Right renal pelvis (tissue), 4 donors: ENCODE measurements at places on chromosomes 2 and 18. TPM values are rescaled to one million over a fixed set of nuclear protein-coding genes. Genes with fewer than 3 reads are reported as not detected.

DNA sequence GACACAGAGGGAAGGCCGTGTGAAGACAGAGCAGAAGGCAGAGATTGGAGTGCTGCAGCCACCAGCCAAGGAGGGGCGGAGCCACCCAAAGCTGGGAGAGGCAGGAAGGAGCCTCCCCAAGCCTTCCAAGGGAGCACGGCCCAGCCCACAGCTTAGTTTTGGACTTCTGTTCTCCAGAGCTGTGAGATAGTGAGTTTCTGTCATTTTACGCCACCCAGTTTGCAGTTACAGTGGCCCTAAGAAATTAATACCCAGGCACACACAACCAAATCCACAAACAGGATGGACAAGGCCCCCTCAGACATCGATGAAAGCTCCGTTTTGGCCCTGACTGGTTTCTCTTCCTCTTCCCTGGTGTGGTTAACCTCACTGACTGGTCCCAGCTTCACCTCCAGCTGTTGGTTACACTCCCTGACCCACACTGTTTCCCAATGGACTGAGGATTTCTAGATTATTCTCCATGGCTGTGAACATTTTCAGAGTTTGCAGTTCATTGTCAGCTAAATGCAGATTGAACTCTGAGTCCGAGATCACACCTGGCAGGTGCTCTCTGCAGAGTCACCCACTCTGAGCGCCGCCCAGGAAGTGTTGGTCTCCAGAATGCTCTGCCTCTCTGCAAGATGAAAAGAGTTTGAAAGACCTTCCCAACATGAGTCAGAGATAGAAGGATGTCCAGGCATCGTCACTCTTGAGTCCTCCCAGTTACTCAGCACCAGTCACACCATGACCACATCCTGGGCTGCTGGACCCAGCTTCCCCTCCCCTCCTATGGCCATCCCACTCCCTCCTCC lies 100.2 kb downstream of the TWIST2 start:
- DNase-seq: no peak

The RAB6C gene
- 0.58 TPM for polyA plus RNA-seq

The CHRNA1 gene
- polyA plus RNA-seq: 4.3 TPM

DNA sequence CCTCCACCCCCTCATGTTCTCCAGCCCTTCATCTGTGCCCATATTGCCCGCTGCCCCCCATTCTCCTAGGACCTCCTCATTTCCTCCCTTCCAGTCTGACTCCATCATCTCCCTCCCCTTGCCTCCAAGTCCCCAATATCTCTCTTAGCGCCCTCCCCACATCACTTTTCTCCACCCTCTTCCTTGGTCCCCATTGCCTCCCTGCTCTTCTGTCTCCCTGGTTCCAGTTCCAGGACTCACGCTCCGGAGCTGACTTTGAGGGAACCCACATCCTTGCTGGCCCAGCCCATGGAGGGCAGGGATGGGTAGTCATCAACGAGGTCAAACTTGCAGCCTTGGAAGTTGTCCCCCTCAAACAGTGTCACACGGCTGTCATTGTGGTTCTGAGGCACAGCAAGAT lies 2.6 kb downstream of the CRYBA2 start:
- DNase-seq: no peak

GRCh38 chr2:86649119-86649947 lies 25.7 kb upstream of the RNF103 start:
- DNase-seq: no peak

GRCh38 chr2:100274566-100275199 lies 47.6 kb downstream of the LONRF2 start:
- no peak for DNase-seq
